ENCODE measurements at places on chromosomes 6 and 20.

GRCh38 chr6:33339193-33339592 is 21.6 kb upstream of the ZBTB22 start:
- DNase-seq: no peak

GRCh38 chr6:41984623-41985022 is 43.0 kb upstream of the CCND3 start:
- DNase-seq: no peak

DNA sequence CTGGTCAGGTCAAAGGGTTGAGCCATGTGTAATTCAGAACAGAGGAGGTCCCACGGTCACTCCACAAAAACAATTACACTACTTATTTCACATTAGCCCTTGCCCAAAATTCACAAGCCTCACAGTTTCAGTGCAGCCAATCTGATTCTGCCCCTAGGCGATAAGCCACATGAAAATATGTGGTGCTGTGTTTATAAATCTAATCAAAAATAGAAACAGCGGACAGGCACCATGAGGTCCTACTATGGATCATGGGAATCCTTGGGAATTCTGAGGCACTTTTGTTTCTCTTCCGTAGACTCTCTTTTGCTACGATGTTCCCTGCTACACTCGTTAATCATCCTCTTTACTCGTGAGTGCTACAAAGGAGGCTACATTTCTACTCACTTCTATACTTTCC is 476.1 kb downstream of the TFAP2A start:
- DNase-seq: no peak

DNA sequence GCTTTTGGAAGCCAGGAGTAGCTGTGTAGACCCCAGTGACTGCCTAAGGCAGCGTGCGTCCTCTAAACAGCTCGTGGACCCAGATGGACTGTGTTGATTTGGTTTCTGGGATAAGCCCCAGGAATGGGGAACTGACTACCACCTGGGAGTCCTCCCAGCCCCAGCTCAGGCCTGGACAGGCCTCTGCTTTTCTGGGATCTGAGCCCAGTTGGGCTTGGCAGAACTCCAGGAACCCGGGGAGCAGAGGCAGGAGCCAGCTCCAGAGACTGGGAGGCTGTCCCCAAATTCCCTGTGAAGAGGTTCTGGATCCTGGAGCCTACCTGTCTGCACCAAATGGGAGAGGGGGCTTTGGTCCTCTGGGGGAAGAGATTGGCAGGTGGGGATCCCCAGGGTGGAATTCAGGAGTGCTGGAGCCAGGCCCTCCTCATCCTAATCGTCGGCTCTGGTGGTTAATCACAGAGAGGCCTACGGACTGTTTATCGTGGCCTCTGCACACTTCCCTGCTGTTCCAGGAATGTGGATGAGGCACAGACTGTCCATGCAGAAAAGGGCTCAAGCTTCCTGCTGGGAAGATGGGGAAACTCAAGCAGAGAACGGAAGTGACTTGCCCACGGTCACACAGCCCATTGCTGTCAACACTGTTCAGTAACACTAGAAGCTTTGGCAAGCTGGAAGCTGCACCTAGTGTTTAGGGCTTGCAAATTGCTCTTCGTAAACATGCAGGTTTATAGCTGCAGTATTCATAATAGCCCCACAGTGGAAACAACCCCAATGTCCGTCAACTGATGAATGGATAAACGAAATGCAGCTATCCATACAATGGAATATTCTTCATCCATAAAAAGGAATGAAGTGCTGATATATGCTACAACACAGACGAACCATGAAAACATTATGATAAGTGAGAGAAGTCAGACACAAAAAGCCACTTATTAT is 100.6 kb downstream of the KCNB1 start:
- peak; percentile 61 for DNase-seq
